ENCODE measurements at places on chromosomes 16 and 17. TPM values are rescaled to one million over a fixed set of nuclear protein-coding genes. Genes with fewer than 3 reads are reported as not detected.

KRTAP4-12 gene
- total RNA-seq = not detected

BEAN1 gene
- total RNA-seq = not detected

KRTAP2-1 gene
- total RNA-seq = not detected

LRRC37A3 gene
- 6.1 TPM for total RNA-seq

C1QL1 gene
- total RNA-seq = 6.1 TPM

MINK1 gene
- total RNA-seq = 19.1 TPM

CTRB2 gene
- not detected for total RNA-seq

XAF1 gene
- 4.9 TPM for total RNA-seq

RNU2-1 gene
- total RNA-seq = not detected

COPS3 gene
- 168 TPM for total RNA-seq

EVI2A gene
- 0.39 TPM for total RNA-seq

MYOCD gene
- total RNA-seq = not detected

GINS2 gene
- total RNA-seq = 12.8 TPM

KCNJ2 gene
- total RNA-seq = 12.8 TPM

ABCC6 gene
- total RNA-seq = not detected

PPP1R27 gene
- total RNA-seq = not detected

SLC22A31 gene
- 0.72 TPM for total RNA-seq

TEDC2 gene
- total RNA-seq = 38.6 TPM

PLA2G10 gene
- not detected for total RNA-seq

TAC4 gene
- not detected for total RNA-seq

CA10 gene
- total RNA-seq = not detected

SLC9A5 gene
- total RNA-seq = 0.03 TPM

CACNG4 gene
- total RNA-seq = not detected

GUCY2D gene
- not detected for total RNA-seq

SMIM36 gene
- total RNA-seq = not detected
